Immature natural killer cell (primary cell): ENCODE measurements at places on chromosomes 11 and 22. TPM values are rescaled to one million over a fixed set of nuclear protein-coding genes. Genes with fewer than 3 reads are reported as not detected.

IL18 gene
- 20.4 TPM for polyA plus RNA-seq

VSIG2 gene
- polyA plus RNA-seq, result not detected

DDIAS gene
- not detected for polyA plus RNA-seq

LINC01488 gene
- polyA plus RNA-seq, result not detected

MFRP gene
- polyA plus RNA-seq, result not detected

DNA sequence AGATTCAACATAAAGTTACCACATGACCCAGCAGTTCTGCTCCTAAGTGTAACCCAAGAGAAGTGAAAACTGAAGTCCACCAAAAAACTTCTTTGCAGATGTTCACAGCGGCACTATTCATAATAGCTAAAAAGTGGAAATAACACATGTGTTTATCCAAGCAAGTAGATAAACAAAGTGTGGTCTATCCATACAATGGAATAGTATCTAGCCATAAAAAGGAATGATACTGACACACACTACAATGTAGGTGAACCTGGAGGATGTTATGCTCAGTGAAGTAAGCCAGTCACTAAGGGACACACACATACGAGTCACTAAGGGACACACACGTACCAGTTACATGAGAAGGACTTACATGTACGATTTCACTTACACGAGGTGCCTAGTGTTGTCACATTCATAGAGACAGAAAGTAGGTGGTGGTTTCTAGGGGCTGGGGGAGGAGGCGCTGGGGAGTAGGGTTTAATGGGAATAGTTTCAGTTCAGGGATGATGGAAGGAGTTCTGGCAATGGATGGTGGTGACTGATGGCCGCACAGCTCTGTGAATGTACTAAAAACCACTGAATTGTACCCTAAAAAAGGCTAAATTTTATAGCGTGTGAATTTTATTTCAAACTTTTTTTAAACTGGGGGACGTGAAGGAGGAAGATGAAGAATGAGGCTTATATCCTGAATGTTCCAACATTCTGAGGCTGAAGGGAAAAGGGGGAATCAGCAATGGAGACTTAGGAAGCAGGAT is 27.2 kb upstream of the COMT start:
- H3K36me3 ChIP-seq, result peaks cover 26% of the 10 kb centered on the region
- no peak overlapping the region for H3K4me3 ChIP-seq
- H3K27me3 ChIP-seq, result no peaks in the 10 kb centered on the region

- H3K27me3 ChIP-seq, result peaks cover 3% of the 10 kb centered on the region
- H3K4me1 ChIP-seq, result no peaks in the 10 kb centered on the region
- no peak overlapping the region for H3K27ac ChIP-seq
- H3K4me3 ChIP-seq, result no peak overlapping the region
- DNase-seq, result no peak
Measured at GRCh38 chr11:111734101-111734953, 31.9 kb downstream of the PPP2R1B start.

GRCh38 chr11:10222399-10222798 is 71.6 kb downstream of the SBF2 start:
- no peaks in the 10 kb centered on the region for H3K4me1 ChIP-seq
- no peak for DNase-seq
- no peak overlapping the region for H3K4me3 ChIP-seq

GRCh38 chr22:23163665-23164064 is 16.6 kb upstream of the BCR start:
- no peak overlapping the region for H3K27ac ChIP-seq
- H3K27me3 ChIP-seq, result peaks cover 3% of the 10 kb centered on the region
- H3K36me3 ChIP-seq, result no peaks in the 10 kb centered on the region
- H3K4me1 ChIP-seq, result no peaks in the 10 kb centered on the region
- DNase-seq, result no peak
- no peak overlapping the region for H3K4me3 ChIP-seq

DNA sequence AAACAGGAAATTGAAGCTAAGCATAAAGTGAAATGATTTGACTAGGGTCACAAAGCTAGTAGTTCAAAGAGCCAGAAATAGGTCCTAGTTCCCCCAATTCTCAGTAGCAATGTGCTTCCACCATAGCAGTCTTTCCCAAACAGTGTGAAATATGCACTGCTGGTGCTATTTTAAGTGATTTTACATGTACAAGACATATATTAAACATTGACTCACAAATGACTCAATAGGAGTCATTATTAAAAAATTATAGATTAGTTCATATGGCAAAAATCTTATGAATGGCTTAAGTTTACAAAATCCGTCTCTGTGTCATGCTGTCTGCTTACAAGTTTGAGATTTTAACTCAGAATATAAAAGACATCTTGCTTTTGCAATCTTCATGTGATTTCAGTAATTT is 21.4 kb downstream of the KIF18A start:
- DNase-seq, result no peak
- H3K4me1 ChIP-seq, result no peaks in the 10 kb centered on the region
